Upper lobe of right lung (tissue), 1 donor: ENCODE measurements at places on chromosomes 6 and 20. TPM values are rescaled to one million over a fixed set of nuclear protein-coding genes. Genes with fewer than 3 reads are reported as not detected.
A peak's percentile ranks its signal among the peaks of the same experiment; 100 is the strongest.

DNA sequence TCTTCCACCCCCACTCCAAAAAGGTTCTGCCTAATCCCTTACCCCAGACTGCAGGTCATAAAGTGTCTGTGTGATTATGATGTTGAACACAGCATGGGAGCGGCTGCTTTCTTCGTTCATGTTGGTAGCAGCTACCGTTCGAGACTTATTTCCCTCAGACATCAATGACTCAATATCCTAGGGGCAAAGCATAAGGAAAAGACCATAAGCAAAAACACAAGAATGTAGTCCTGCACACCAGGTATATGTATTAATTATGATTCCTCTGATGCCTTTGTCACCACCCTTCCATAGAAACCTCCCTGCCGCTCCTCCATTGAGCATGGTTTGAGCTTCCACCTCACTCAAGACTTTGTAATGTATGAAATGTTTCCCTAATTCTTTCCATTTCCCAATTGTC is 137.2 kb downstream of the KIF13A start:
- H3K4me1 ChIP-seq: no peaks in the 10 kb centered on the region
- H3K27me3 ChIP-seq: no peaks in the 10 kb centered on the region
- H3K36me3 ChIP-seq: peaks cover 38% of the 10 kb centered on the region

DNA sequence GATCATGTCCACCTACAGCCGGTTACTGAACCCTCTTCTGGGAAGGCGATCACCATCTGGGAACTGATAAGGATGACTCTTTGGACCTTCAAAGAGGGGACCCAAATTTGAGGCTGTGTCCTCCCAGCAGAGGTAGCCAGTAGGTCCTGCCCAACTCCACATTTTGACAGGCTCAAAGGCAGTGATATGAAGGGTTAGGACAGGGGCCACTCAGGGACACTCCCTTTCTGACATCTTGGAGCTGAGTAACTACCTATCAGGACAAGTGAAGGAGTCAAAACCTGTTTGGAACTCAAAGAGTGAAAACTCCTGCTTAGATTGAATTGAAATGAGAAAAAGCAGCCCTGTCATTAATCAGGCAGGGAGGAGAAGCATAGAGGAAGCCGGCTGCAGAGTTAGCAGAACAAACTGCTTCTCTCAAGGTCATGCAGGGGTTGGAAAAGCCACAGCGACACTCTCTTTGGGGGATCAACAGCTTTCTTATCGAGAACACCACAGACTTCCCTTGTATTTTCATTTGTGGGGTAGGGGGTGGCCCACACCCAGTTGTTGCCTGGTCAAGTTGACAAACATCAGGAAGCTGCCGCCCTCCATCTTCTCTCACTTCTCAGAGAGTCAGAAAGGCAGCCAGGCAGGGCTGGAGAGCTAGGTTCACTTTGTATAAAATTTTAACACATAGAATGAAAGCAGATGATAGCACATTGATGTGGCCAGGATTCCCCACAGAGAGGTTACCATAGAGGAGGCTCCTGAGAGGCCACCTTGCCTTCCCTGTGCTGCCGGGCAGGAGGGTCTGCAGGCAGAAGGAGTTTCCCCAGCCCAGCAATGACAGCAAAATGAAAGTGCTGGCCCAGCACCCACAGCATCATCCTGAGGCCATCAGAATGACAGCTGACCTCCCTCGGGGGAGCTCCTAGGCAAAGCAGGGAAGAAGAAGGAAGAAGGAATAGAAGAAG is 47.6 kb downstream of the AGPAT4 start:
- peak overlapping the region; percentile 39 for H3K27ac ChIP-seq
- no peaks in the 10 kb centered on the region for H3K27me3 ChIP-seq
- peaks cover under 1% of the 10 kb centered on the region for H3K36me3 ChIP-seq
- peaks cover 31% of the 10 kb centered on the region for H3K4me1 ChIP-seq

DNA sequence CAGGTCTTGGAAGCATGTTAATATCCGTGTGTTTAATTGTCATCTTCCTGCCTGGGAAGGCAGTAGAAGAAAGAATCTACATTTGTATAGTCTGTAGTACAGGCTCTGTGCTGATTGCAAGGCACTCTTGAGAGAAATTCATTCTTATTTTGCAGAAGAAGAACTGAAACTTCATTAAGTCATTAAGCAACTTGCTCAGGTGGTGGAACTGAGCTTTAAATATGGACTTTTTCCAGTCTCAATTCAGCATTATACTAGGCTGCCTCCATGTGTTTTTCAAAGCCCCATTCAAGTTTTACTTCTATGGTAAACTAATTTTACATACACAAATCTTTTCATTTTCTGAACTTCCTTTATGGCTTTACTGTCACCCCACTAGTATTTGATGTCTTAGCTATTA is 18.7 kb downstream of the ZNF451 start:
- peaks cover 5% of the 10 kb centered on the region for H3K36me3 ChIP-seq
- H3K27ac ChIP-seq: no peak overlapping the region
- H3K4me1 ChIP-seq: no peaks in the 10 kb centered on the region
- H3K27me3 ChIP-seq: no peaks in the 10 kb centered on the region
- H3K4me3 ChIP-seq: no peak overlapping the region

DNA sequence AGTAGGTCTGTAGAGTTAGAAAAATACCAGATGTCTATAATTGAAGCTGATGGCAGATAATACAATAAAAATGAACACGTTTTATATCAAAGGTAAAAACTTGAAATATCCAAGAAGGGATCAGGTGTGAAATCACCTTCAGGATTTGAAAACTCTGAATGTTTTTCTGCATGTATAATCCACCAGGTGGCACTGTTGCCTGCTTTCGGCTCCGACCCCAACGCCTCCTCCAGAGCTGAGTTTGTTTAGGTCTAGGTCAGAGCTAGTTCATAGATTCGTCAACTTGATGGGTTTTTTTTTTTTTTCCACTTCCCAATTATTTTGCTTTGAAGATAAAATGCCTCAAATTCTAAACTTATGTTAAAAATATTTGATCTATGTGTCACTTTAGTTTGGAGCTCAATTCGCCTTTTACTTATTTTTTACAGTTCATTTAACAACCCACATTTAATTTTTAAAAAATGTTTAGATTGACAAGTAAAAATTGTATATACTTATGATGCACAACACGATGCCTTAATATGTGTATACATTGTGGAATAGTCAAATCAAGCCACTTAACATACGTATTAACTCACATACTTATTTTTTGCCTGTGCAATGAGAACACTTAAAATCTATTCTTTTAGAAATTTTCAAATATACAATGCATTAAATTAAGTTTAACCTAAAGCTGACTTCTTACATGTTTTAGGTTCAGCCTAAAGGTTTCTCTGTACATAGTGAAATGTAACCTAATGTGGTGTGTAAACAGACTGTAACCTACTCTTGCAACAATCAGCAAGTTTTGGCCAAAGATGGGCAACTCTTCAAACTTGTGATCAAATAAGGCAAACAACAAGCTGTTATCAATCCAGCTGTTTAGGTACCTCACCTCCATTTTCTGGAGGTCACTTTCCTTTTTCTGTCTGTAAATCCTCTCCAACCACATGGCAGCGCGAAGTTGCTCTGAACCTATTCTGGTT is 39.4 kb upstream of the ENPP4 start:
- no peak overlapping the region for H3K27ac ChIP-seq
- H3K27me3 ChIP-seq: no peaks in the 10 kb centered on the region
- peak; percentile 70 for DNase-seq
- H3K4me1 ChIP-seq: no peaks in the 10 kb centered on the region
- H3K36me3 ChIP-seq: no peaks in the 10 kb centered on the region
- no peak overlapping the region for H3K4me3 ChIP-seq

GRCh38 chr6:148164645-148165044 is 178.0 kb upstream of the SASH1 start:
- no peaks in the 10 kb centered on the region for H3K4me1 ChIP-seq
- no peaks in the 10 kb centered on the region for H3K27me3 ChIP-seq
- H3K36me3 ChIP-seq: no peaks in the 10 kb centered on the region
- no peak overlapping the region for H3K4me3 ChIP-seq
- H3K27ac ChIP-seq: no peak overlapping the region

The MUCL3 gene
- total RNA-seq: 4.6 TPM

The RIMS1 gene
- 3.9 TPM for total RNA-seq

The OXT gene
- total RNA-seq: not detected

The C6orf132 gene
- 11.5 TPM for total RNA-seq
